Endothelial cell of umbilical vein (primary cell): ENCODE measurements at places on chromosomes 5 and 9. TPM values are rescaled to one million over a fixed set of nuclear protein-coding genes. Genes with fewer than 3 reads are reported as not detected.

MLANA gene
- total RNA-seq, result not detected in 2 replicates

DOK3 gene
- total RNA-seq, result 5.3 and 8.1 TPM in 2 replicates

ERCC6L2 gene
- total RNA-seq, result 29.6 and 31.8 TPM in 2 replicates

FIBCD1 gene
- total RNA-seq, result not detected in 2 replicates

GPR150 gene
- 0.31 and 0.35 TPM in 2 replicates for total RNA-seq

FREM1 gene
- 0.14 and 0.29 TPM in 2 replicates for total RNA-seq

SLC44A1 gene
- 35.3 and 37.7 TPM in 2 replicates for total RNA-seq

STK10 gene
- 47.2 and 57.9 TPM in 2 replicates for total RNA-seq

CFAP90 gene
- not detected in 2 replicates for total RNA-seq

DNAI1 gene
- total RNA-seq, result not detected in 2 replicates
